ENCODE measurements at places on chromosomes 11 and 22.

GRCh38 chr11:59967677-59968394 lies 4.0 kb downstream of the OOSP4A start:
- no peak for DNase-seq

DNA sequence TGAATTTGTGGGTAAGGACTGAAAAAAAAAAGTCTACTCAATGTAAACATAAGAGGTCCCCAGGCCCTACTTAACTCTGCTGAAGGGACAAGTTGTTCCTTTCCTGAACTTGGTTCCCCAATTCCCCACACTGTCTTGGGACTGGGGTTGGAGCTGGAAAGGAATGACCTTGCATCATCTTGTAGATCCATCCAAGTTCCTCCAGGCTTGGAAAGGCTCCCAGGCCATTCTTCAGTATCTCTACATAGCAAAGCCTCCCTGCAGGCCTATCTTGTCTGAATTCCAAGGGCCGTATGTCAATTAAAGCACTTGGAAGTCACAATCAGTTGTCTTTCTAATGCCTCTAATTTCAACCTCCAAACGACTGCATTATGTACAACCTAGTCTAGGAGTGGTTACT lies 361.2 kb downstream of the TMEM135 start:
- DNase-seq: no peak

GRCh38 chr11:47259232-47259977 lies 1.6 kb downstream of the NR1H3 start:
- peak; percentile 23 for DNase-seq

DNA sequence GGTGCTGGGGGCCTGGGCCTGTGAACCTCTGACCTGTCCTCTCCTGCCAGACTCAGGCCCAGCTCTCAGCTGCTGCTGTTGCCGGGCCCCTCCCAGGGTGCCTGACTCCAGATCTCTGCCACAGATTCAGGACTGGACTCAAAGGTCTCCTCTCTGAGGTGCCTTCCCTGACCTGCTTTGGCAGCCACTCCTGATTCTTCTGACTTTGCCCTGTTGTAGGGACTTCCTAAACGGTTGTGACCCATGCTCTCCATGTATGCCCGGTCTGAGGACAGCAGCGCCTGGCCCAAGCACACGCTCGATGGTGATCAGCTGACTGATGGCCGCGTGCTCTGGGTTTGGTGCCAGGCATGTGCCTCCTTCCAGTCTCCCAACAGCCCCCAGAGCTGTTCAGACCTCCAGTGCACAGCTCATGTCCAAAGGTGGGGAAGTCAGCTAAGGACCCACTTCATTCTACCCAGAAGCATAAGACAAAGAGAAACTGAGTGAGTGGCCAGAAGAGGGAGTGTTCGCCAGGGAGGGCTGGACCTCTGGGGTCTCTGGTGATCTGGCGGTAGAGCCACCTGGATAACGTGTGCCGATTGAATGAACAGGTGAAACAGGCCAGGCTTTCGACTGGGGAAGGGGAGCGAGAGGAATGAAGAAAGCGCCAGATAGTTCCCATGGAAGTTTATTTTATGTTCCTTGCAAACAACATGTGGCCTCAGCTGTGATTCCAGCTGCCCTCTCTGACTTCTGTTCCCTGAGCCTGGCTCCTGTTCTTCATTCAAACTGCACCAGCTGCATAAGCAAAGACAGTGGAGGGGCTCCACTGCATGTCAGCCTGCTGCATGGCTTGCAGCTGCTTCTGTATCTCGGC lies 8.1 kb upstream of the TOP3B start:
- no peak for DNase-seq

DNA sequence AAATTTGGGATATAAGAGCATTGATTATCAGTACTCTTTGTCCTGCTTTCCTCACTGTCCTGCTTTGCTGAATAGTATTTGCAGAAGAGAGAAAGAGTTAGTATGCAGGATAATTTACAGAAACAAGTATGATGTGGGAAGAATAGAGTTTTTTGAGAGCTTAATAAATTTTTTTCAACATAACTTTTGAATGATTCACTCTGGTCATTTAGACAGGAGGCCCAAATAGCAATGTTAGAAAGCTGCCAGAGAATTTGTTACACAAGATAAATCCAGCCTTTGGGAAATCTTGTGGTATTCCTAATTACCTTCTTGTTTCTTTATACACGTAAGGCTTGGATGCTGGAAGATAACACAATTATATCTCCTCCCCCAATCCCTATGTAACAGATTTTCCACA lies 484.6 kb downstream of the CNTN5 start:
- no peak for DNase-seq

- no peak for DNase-seq
Observed at GRCh38 chr11:37811349-37811748, 1213.3 kb upstream of the RAG2 start.

- DNase-seq: no peak
Observed at GRCh38 chr22:47547881-47548650, 785.6 kb downstream of the TBC1D22A start.

GRCh38 chr11:29786092-29786491 lies 230.7 kb downstream of the KCNA4 start:
- no peak for DNase-seq

DNA sequence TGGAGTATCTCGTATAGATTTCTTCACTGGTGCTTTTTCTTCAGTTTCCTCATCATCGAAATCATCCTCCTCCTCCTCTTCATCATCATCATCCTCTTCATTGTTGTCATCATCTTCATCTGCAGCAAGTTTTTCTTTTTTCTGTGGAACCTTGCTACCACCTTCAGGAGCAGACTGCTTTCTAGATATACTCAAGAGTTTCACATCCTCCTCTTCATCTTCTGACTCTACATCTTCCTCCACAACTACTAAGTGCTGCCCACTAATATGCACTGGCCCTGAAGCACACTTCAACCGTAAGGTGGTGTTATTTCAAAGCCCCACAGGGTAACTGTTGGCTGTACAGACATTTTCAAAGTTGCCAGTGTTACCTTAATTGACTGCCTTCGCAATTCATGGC lies 17.1 kb downstream of the OR2AT4 start:
- no peak for DNase-seq

DNA sequence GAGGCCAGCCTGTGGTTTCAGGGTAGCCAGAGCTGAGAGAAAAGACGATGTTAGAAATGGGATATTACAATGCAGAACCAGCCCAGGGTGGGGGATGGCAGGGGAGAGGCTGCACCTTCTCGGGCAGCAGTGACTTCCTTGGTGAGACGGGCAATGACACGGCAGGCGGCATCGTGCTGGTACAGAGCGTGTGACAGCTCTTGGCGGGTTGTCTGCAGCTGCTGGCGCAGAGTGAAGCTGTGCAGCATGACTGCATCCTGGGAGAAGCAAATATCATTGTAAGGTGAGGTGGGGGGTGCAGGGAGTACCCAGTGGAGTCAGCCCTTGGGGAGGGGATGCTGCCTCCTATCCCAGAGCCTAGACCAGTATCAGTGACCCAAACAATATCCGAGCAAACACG lies 3.8 kb downstream of the PRPF19 start:
- no peak for DNase-seq

DNA sequence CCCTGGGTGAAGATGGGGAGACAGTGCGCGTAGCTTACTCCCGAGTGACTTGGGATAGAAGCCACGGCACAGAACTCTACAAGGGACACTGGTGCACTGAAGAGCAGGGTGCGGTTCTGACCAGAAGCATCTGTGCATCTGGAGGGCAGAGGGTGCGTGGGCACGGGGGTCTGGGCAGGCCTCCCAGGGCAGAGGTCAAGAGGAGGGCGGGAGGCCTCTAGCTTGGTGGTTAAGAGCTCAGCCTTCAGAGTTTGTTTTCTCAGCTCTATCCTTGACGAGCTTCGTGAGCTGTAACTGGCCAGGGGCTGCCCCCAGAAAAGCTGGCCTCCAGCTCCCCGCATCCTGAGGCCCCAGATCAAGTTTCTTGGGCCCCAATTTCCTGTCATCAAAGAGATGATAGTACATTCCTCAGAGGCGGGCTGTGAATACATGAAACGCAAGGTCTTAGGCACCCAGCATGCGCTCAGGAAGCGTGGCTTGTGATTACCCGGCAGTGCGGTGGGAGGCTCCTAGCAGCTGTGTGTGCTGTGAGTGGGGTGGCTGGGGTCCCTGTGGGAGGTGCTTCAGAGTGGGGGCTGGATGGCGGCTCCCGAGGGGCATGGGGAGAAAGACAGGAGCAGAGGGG lies 6.0 kb upstream of the BID start:
- no peak for DNase-seq

GRCh38 chr11:117271208-117271607 lies 19.9 kb upstream of the BACE1-AS start:
- DNase-seq: no peak

- DNase-seq: no peak
Observed at GRCh38 chr11:134386945-134387344, 25.1 kb downstream of the B3GAT1 start.

- no peak for DNase-seq
Observed at GRCh38 chr11:124078591-124078990, 36.7 kb upstream of the VWA5A start.

DNA sequence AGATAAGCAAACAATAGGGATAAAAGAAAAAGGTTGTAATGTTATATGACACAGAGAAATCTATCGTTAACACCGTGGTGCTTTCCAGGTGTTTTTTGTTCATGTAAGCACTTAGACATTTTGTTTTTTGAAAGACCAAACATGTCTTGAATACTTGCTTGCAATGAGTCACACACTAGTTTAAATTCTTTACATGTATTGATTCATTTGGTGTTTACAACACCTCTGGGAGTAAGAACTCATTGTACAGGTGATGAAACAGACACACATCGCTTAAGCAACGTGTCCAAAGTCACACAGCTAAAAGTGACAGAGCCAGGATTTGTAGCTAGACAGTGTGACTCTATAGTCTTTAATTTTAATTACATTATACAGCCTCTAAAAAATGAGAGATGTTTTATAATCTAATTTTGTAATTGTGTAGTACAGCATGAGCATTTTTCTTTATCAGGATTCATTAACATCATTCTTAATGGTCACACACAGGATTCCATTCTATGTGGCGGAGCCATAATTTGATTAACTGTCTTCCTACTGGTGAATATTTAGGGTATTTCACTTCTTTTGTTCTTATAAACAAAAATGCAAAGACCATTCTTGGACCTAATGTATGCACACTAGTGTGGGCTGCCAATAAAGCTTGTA lies 148.8 kb downstream of the DBX1 start:
- DNase-seq: no peak

DNA sequence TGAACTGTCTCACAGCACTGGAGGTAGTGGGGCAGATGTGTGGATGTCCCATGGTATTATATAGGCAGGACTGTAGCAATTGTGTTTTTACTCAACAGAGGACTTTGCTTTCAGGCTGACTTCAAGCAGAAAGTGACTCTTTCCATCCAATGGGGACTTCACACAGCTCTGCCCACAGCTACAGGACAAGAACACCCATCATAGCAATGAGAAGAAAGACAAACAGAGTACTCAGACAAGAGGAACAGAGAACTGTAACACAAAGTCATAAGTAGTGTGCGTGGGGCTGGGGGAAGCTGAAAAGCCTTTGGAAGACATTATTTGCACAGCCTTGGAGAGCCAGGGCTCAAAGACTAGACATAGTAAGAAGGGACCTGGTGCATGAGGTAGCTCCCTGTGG lies 70.3 kb downstream of the CCDC81 start:
- no peak for DNase-seq

GRCh38 chr22:41517172-41518047 lies 26.9 kb downstream of the POLR3H start:
- no peak for DNase-seq

- no peak for DNase-seq
Observed at GRCh38 chr22:48441553-48441850, 1386.2 kb downstream of the BRD1 start.

- DNase-seq: no peak
Observed at GRCh38 chr11:3674189-3674588, 3.0 kb upstream of the CHRNA10 start.

DNA sequence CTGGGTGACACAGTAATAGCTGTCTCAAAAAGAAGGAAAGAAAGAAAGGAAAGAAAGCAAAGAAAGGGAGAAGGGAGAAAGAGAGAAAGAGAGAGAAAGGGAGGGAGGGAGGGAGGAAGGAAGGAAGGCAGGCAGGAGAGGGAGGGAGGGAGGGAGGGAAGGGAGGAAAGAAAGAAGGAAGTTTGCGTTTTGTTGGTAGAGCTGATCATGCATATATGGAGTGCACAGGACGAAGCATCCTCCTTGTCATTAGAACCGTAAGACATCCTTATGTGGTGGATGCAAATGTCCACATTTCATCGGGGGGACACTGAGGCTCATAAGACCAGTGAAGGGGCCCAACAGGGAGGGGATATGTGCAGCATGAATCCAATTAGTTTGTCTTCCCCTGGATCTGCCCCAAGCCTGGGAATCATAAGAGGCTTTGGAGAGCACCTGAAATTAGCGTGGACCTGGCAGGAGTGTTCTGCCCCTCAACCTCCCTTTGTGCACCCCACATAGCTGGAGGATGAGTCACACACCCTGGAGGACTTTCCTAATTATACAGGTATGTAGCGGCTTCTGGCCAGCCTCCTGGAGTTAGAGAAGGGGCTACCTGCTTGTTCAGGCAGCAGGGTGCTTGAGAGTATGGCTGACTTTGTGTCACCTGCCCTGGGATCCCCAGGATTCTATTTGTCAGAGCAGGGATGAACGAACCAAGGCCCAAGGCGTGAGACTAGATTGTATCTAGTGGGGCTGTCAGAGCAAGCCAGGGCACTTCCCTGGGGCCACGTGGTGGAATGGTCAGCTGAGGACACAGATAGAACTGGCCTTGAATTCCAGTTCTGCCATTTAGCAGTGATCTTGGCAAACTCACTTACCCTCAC lies 119.7 kb upstream of the CD82 start:
- DNase-seq: no peak

DNA sequence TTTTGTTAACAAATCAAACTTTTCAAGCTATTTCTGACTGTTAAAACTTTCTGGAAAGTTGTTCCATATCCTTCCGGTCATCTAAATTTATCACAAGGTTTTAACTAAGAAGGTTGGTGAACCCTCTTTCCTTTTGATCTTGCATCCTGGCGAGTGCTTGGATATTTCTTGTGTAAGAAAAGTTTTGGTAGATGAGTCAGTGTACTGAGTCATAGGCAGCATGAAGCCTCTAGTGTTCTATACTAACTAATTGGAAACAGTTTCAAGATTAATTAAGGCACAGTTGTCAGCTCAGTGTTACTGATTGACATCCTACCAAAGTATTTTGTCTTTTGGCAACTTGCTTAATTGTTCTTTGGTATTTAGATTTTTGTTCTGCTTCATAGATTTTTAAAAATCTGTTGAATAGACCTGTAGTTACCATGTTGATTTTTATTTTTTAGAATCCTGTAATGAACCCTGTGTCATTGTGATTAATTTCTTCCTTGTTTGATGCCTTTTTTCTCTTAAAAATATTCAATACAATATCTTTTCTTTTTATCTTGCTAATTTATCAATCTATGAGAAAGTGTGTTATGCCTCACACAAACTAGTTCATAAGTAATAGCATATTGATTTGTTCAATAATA lies 38.0 kb downstream of the METTL15 start:
- DNase-seq: no peak

DNA sequence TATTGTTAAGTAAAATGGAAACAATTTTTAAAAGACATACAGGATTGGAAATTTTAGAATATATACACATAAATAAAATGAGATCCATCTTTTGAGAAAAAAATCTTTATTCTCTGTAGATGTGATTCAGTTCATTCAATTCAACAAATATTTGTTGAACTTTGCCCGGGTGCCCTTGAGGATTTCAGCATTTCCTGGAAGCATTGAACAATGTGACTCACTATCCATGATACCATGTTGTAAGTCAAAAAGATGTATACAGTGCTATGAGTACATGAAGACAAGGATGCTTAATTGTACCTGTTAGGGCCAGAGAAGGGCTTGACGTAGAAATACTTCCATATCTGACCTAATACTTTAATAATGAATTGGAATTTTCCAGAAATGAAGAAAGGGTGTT lies 353.7 kb downstream of the METTL15 start:
- DNase-seq: no peak

Measured in MM.1S (cell line).